ENCODE measurements at places on chromosomes 2 and 18. TPM values are rescaled to one million over a fixed set of nuclear protein-coding genes. Genes with fewer than 3 reads are reported as not detected.

MAPRE3 gene
- 4.7 TPM for total RNA-seq

SLC5A7 gene
- total RNA-seq: not detected

KIAA2012 gene
- total RNA-seq: not detected

KCNG2 gene
- not detected for total RNA-seq

FEV gene
- not detected for total RNA-seq

OSR1 gene
- not detected for total RNA-seq

PXDN gene
- total RNA-seq: 0.21 TPM

LRRFIP1 gene
- 170 TPM for total RNA-seq

UGT1A8 gene
- total RNA-seq: not detected

RAD51AP2 gene
- total RNA-seq: not detected

SPP2 gene
- total RNA-seq: not detected

Data from T-cell (primary cell).